Progenitor cell of endocrine pancreas (in vitro differentiated cells): ENCODE measurements at places on chromosomes 3 and 15.

- DNase-seq = no peak
Measured at GRCh38 chr15:88987934-88988671, 74.9 kb upstream of the MFGE8 start.

GRCh38 chr15:72991026-72991425, 61.2 kb upstream of the NEO1 start:
- no peak for DNase-seq

DNA sequence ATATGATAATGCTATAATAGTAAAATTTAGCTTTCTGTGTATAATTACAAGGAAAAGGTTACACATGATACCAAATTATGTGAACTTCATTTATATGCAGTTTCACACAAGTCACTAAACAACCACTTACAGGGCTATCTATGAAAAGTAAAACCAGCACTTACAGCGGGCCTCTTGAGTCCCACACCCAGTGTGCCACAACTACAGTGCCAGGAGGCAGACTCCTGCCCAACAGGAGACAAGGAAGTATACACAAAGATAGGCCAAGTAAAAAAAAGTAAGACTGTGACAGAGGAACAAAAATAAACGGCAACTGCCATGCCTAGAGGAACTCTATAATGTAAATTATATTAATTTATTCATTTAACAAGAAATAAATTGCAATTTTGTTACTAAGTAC, 53.4 kb upstream of the NEK10 start:
- no peak for DNase-seq

GRCh38 chr3:135228201-135228600, 433.1 kb downstream of the EPHB1 start:
- DNase-seq = no peak

DNA sequence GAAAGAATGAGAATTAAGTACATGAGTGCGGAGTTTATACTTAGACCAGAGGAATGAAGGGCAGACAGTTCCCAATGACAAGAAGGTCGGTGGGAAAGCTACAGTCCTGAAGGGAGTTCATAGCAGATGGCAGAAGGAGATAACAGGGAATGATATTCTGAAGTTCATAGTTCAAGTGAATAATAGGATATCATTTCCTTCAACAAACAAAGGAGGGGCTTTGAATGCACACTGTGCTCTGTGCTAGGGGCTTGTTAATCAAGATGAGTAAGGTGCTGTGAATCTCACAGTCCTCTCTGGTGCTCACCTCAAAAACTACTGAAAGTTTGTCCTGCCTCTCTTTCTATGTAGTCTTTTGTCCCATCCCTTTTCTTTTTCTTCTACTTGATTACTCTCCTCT, 41.9 kb downstream of the SIDT1 start:
- no peak for DNase-seq
